ENCODE measurements at places on chromosomes 16 and 17. TPM values are rescaled to one million over a fixed set of nuclear protein-coding genes. Genes with fewer than 3 reads are reported as not detected.

The CMTM2 gene
- total RNA-seq = not detected

The SLC5A11 gene
- total RNA-seq = 0.29 TPM

The ACE gene
- 117 TPM for total RNA-seq

The CCL5 gene
- total RNA-seq = 1.6 TPM

The GALR2 gene
- not detected for total RNA-seq

The GRIN2A gene
- 0.18 TPM for total RNA-seq

The BLTP2 gene
- total RNA-seq = 154 TPM

The PIRT gene
- not detected for total RNA-seq

The HSD17B1 gene
- 0.44 TPM for total RNA-seq

The KRTAP4-4 gene
- not detected for total RNA-seq

The RNF227 gene
- total RNA-seq = 1.2 TPM

DNA sequence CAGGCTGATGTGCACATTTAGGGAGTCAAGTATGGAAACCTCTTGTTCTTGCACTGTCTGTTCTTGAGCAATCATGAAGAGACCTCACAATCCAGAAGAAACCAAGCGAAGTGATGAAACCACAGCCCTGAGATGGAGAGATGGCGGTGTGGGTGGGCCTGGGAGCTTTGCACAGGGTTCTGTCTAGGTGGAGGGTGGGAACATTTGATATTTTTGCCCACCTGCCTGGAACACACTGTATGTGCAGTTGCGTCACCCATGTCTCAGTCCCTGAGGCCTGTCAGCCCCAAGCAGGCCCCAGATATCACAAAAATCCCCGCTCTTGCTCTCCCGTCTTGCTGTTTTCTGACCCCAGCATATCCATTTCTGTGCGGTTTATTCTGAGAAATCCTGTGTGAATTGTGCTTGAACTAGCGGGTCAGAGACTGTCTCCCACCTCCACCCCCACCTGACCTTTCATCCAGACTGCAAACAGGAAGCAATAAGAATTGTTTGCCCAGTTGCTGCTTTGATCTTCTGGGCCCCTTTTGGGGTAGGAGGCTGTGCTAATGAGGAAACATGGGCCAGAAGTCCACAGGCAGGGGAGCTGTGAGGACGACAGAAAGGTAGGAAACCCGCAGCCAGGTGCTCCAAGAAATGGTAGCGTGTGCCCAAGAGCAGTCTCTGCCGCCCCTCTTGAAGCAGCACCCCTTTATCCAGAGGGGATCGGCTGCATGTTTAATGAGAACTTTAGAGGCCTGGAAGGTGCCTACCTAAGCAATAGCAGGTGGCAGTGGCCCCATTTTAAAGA is 183.8 kb downstream of the CCDC182 start:
- DNase-seq = no peak

- DNase-seq = no peak
Observed at GRCh38 chr17:55959756-55960155, 193.5 kb upstream of the ANKFN1 start.

DNA sequence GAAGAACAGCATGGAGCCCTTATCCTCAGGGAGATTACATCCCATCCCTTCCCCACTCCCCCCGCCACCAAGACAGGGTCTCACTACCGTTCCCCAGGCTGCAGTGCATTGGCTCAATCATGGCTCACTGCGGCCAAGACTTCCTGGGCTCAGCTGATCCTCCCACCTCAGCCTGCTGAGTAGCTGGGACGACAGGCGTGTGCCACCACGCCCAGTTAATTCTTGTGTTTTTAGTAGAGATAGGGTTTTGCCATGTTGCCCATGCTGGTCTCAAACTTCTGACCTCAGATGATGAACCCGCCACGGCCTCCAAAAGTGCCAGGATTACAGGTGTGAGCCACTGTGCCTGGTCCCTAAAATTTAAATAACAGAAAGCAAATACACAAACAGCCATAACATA is 48.8 kb downstream of the STH start:
- DNase-seq = no peak

GRCh38 chr16:84367297-84367680 is 1.0 kb upstream of the ATP2C2 start:
- no peak for DNase-seq

DNA sequence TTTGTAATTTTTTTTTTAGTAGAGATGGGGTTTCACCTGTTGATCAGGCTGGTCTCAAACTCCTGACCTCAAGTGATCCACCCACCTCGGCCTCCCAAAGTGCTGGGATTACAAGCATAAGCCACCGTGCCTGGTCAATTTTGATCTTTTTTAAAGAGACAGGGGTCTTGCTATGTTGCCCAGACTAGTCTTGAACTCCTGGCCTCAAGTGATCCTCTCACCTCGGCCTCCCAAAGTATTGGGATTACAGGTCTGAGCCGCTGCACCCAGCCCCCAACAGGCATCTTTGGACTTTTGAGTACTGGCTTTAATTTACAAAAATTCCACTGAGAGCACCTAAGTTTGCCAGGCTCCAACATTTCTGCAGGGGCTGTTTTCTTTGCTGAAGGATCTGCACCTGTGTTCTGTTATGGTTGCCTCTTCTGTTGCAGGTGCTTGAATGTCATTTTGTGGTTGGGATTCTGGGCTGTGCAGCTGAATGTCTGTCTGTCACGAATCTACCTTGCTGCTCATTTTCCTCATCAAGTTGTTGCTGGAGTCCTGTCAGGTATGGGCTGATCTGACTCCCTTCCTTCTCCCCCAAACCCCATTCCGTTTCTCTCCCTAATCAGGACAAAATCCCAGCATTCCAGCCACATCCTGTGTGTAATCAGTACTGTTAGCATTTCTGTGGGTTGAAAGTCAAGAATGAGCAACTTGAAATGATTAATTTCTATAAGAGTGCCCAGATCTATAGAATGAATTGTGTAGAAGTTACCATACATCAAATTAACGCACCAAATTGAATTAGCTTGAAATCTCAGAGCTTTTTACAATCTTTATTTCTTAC is 8.5 kb downstream of the G6PC1 start:
- no peak for DNase-seq

DNA sequence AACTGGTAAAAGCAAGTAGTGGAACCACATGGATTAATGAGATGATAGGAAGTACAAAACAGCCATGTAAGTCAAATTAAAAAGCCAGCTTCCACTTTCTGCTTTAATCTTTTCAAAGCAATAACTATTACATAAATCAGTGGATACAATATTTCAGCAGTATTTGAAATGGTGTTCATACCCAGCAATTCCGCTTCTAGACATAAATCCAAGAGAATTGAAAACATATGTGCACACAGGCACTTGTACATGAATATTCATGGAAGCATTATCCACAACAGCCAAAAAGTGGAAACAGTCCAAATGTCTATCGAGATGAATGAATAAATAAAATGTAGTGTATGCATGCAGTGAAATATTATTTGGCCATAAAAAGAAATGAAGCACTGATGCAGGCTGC is 27.4 kb downstream of the SLFN12L start:
- no peak for DNase-seq

GRCh38 chr17:50330151-50330775 is 15.7 kb upstream of the XYLT2 start:
- no peak for DNase-seq

DNA sequence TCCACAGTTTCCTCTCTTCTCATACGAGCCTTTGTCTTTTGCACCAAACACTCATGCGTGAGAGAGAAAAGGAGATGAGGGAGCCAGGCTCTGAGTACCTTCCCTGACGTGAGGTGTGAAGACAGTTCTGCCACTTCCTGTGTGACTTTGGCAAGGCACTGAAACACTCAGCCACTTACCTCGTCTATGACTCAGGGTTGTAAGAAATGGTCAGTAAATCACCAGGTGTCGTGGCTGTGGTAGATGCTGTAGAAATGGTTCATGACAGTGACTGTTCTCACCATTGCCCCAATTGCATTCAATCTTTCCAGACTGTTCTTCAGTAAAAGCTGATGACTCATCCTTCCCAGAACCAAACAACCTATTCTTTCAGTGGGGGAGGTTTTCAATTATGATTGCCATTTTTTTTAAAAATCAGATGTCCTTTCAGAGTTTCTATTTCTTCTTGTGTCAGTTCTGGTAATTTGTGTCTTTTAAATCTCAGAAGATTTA is 49.2 kb upstream of the CBFA2T3 start:
- no peak for DNase-seq

DNA sequence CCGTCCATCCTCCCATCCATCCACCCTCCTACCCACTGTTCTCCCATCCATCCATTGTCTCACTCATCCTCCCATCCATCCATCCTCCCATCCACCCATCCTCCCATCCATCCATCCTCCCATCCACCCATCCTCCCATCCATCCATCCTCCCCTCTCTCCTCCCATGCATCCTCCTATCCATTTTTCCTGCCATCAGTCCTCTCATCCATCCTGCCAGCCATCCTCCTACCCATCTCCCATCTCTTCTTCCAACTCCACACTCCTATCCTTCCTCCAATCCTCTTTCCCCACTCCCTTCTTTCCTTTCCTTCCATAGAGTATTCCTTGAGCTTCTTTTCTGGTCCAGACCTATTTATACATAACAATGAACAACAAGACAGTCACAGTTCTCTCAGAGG is 12.1 kb downstream of the DRC7 start:
- DNase-seq = no peak

DNA sequence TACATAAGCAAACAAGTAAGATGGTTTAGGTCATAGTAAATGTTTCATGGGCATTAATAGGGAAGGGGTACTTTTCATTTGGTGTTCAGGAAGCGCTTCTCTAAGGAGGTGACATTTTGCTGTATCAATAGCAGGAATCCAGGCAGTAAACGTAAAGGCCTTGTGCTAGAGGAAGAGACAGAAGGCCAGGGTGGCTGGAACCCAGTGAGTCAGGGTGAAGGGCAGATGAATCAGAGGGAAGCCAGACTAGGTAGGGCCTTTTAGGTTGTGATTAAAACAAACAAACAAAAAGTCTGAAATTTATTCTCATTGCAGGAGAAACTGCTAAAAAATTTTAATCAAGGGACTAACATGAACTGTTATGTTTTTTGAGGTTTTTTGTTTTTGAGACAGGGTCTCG is 6.5 kb downstream of the BMERB1 start:
- no peak for DNase-seq

GRCh38 chr17:63649813-63650212 is 27.6 kb downstream of the MAP3K3 start:
- no peak for DNase-seq

- no peak for DNase-seq
Observed at GRCh38 chr16:27204312-27204915, 1.1 kb downstream of the KDM8 start.

DNA sequence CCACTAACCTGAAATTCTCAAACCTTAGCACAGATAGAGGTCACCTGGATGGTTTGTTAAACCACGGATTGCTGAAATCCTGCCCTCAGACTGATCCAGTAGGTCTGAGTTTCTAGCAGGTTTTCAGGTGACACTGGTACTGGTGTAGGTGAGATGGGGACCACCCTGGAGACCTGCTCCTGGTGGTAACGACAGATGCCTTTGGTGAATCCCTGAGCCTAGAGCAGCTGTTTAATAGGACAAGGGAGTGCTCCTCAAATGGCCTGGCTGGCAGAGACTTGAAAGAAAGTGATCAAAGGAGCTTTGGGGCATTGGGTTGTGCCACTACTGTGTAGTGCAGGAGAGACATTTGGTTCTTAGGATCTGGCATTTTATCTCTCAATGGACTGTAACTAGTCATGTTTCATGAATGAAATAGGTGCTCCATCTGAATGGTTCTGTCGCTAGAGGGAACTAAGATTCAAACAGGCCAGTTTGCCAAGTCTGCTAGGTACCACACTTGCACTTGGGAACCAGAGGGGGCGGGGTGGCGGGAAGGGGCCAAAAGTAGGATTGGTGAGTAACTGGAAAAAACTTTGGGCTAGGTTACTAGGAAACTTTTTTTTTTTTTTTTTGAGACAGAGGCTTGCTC is 2.9 kb upstream of the IFI35 start:
- DNase-seq = no peak

DNA sequence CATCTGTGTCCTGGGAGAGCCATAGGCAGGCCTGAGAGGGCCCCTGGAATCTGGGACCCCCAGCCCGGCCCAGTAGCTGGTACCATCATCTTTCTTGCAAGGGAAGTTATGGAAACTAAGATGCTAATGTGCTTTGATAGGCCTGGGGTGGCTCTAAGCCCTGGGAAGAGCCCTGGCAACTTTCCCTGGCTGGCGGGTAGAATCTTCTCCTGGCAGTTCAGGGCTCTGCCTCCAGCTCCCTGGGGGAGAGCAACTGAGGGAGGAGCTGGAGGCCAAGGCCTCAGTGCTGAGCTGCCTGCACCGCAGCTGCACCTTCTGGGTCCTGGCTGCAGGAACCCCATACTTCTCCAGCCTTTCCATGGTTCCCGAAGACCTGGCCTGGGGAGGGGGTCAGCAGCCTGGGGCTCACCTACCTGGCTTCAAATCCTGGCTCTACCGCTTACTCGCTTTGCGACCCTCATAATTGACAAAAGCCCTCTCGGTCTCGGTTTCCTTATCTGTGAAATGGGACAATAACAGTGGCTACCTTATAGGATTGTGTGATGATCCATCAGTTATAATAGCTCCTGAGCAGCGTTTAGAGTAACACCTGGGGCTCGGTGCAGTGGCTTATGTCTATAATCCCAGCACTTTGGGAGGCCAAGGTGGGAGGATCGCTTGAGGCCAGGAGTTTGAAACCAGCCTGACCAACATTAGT is 333.7 kb downstream of the SEC14L1 start:
- DNase-seq = no peak

DNA sequence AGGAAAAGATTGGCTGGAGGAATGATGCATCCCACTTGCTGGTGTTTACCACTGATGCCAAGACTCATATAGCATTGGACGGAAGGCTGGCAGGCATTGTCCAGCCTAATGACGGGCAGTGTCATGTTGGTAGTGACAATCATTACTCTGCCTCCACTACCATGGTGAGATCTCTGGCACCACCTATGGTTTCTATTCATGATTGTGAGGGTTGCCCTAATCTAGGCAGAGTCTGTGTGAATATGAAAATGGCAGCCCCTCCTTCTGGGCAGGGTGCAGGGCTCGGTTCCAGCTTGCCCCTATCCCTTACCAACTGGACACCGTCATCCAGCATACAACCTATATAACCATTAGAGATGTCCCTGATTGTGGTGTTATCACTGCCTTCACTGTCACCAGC is 33.4 kb downstream of the ITGB3 start:
- no peak for DNase-seq

GRCh38 chr16:66081775-66082366 is 284.6 kb upstream of the CDH5 start:
- no peak for DNase-seq

- DNase-seq = no peak
Observed at GRCh38 chr17:81867170-81867990, 3.8 kb downstream of the ARHGDIA start.

Data from glomerular endothelial cell (primary cell).